Nucleus accumbens (tissue), 56 donors: ENCODE measurements at places on chromosomes 2 and 18.

- no peak for DNase-seq
These were observed 30.1 kb upstream of the ASB1 start for GRCh38 chr2:238396663-238397062.

DNA sequence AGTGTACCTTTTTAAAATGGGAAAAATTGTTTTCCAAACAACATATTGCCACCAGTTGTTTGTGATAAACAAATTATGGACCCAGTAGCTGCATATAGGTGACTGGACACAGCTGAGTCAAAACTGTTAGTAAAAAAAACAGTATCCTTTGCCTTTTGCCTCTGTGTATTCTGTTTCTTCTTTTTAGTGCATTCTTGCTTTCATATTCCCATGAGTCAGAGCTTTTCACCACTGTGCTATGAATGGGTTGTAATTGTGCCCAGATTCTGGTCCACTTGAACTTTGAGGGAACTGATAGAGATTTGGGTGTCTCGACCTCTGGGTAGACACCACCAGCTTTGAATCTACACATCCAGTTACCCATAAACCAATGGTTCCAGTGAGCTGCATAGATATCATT, 1441.9 kb upstream of the ZEB2 start:
- no peak for DNase-seq

DNA sequence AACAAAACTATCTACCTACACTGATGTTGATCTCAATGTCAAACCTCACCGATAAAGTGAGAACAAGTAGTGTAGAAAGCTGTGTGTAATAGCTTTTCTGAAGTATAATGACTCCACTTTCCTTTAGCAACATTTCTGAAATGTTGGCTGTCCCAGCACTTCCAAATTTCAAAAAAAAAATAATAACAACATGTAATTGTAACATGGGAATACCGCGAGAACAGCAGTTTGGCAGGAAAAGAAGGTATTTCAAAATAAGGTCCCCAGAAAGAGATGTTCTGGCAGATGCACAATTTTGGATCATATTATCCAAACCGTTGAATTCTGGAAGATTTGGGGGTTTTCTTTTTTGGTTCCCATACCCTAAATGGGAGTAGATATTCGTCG, 352.0 kb downstream of the ARHGAP15 start:
- no peak for DNase-seq

GRCh38 chr18:63162271-63163014, 157.1 kb downstream of the BCL2 start:
- DNase-seq: no peak

DNA sequence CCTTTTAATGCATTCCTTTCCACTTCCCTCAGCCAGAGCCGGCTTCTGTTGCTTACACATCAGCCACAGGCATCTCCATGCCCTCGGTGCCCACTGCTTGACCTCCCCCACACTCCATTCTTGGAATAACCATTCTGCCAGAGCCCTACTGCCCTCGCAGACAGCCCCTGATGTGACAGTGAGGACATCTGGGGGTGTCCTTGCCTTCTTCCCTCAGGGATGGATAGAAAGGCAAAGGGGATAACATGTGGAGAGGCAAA, 6.4 kb upstream of the NPPC start:
- no peak for DNase-seq

- DNase-seq: no peak
These were observed 88.8 kb upstream of the NYAP2 start for GRCh38 chr2:225310745-225311144.

- no peak for DNase-seq
These were observed 32.3 kb upstream of the MBP start for GRCh38 chr18:77164763-77165485.
